ENCODE measurements at places on chromosomes 16 and 17.

- no peak for DNase-seq
Observed at GRCh38 chr17:62193249-62193648, 128.2 kb upstream of the MED13 start.

- no peak for DNase-seq
Observed at GRCh38 chr17:57895382-57896060, 45.7 kb upstream of the MRPS23 start.

DNA sequence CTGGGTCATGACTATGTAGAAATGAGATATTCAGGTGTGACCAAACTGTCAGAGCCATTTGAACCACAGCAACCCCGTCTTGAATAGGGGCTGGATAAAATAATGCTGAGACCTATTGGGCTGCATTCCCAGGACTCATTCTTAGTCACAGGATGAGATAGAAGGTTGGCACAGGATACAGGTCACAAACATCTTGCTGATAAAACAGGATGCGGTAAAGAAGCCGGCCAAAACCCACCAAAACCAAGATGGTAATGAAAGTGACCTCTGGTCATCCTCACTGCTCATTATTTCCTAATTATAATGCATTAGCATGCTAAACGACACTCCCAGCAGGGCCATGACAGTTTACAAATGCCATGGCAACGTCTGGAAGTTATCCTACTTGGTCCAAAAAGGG lies 545.5 kb downstream of the TMEM114 start:
- no peak for DNase-seq

- DNase-seq: no peak
Observed at GRCh38 chr16:47905771-47906170, 250.0 kb downstream of the ABCC12 start.

DNA sequence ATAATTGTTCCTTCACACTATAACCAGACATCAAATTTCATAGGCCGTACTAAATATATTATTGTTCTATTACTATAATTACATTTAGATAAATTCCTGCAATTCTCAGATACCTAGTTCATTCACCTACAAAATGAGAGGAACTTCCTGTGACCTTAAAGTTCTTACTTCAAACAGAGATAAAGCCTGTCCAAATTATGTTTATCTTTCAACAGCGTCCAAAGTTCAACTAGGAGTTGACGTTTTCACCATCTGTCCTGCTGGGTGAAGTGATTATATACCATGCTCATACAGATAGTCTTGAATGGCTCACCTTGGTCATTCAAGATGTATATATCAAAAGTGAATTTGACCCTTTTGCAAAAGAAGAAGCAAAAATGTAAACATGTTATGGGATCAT lies 440.6 kb downstream of the CDH8 start:
- no peak for DNase-seq

DNA sequence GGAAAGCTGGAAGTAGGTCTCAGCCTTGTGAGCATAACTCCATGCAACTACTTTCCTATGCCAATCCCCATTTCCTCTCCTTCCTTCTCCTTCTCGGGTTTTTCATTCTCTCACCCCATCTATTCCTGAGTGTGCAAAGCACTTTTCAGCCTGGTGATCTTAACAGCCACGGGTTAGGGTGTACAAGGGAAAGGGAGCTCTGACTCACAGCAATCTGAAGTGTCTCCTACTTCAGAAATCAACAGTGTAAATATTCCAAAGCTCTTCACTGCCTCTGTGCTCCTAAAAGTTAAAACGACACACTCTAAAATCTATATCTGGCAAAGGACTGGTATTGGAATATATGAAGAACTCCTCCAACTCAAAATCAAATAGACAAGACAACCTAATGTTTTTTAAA lies 268.0 kb upstream of the IRX3 start:
- DNase-seq: no peak

- DNase-seq: no peak
Observed at GRCh38 chr16:74871608-74872007, 97.0 kb upstream of the FA2H start.

GRCh38 chr17:19250421-19251173 lies 13.4 kb downstream of the EPN2 start:
- DNase-seq: no peak

GRCh38 chr17:27860971-27861664 lies 32.0 kb downstream of the LYRM9 start:
- DNase-seq: no peak

- DNase-seq: no peak
Observed at GRCh38 chr17:38508570-38508950, 80.3 kb downstream of the ARHGAP23 start.

DNA sequence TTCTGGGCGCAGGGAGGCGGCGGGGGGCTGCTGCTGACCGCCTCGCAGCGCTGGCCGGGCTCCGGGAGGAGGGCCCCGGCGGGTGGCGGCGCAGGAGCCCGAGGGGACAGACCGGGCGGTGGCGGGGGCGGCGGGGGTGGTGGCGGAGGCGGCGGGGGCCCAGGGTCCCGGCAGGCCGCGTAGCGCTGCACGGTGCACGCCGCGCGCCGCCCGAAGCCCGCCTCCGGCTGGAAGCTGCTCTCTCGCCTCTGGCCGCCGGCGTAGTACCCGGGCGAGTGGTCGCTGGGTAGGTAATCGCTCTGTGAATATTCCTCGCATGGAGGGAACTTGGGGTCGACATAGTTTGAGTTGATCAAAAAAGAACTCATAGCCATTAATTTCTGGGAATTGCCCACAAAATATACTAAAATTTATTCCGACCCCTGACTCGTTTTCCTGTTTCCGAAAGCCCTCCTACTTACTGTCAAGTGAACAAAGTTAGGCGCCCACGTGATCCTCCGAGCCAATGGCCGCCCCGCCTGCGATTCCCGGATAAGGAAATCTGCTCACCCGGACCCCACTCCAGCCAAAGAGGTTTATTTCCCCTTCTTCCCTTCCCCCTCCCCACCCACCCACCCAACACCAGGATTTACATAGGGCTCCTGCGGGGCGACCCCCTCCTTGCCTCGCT lies at the start of gene HOXB4:
HOXB4 (minus strand) TSS at position 405 of the 670 bp plus-strand sequence; CDS start at position 374, 31 bp downstream.
- no peak for DNase-seq

- no peak for DNase-seq
Observed at GRCh38 chr17:16474012-16474725, 17.8 kb downstream of the LRRC75A start.

GRCh38 chr17:31997005-31997404 lies 10.2 kb upstream of the LRRC37B start:
- no peak for DNase-seq

Measured in D721Med (cell line).